GM03348 (cell line): ENCODE measurements at places on chromosomes 6 and 20.

- no peak for DNase-seq
Observed at GRCh38 chr20:4244700-4245485, 229.5 kb upstream of the RNF24 start.

- DNase-seq = no peak
Observed at GRCh38 chr6:64497634-64498033, 862.0 kb downstream of the PHF3 start.

- peak; percentile 51 for DNase-seq
Observed at GRCh38 chr20:62142252-62143080, 728 bp downstream of the PSMA7 start.

- DNase-seq = peak; percentile 24
Observed at GRCh38 chr6:13044390-13044789, 283.9 kb downstream of the TBC1D7 start.

- DNase-seq = no peak
Observed at GRCh38 chr6:117771403-117771802, 96.1 kb downstream of the NUS1 start.

- peak; percentile 42 for DNase-seq
Observed at GRCh38 chr6:146544616-146545182, 1.1 kb downstream of the RAB32 start.

DNA sequence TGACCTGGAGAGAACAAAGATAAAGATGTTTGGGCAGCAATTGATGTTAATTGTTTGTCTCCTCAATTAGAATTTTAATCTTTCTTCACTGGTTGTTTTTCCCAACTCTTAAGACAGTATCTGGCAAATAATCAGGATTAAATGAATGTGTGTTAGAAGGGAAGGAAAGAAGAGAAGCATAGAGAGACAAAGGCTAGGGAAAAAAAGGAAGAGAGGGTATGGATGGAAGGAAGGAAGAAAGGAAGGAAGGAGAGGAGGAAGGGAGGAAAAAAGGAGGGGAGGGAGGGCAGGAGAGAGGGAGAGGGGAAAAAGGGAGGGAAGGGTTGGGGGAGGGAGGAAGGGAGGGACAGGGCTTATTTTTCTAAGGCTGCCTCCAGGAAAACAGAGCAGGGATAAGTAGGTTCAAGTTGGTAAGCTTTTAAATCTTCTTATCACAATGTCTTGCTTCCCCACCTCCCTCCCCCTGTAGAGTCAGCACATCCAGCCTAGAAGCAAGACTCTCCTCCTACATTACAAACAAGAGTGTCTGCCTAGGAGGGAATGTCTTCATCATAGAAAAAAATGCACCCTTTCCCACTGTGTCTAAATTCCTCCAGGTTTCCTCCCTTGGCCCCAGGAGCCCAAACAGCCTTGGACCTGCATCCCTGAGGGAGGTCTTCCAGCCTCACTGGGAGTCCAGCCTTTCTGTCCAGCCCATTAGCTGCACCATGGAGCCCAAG is 447.8 kb upstream of the JARID2 start:
- peak; percentile 14 for DNase-seq

DNA sequence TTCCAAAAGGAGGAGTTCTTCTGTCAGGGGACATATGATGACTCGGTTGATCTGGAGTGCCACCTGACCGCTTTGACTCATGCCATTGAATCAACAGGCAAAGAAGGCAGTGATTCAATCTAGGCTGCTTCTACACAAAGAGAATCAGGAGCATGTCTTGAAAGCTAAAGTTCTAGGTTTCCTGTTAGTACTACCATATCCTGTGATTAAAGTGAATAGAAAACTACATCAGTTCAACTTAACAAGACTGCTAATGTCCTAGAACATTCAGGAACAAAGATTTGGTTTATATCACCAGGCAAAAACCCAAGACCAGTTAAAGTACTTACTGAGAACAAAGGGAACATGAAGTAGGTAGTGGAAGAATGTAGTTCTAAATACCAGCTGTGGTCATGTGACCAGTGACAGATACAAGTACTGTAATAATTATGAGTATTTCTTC is 216.8 kb upstream of the SGK1 start:
- DNase-seq = peak; percentile 32

GRCh38 chr6:150153905-150154492 is 11.2 kb downstream of the PPP1R14C start:
- DNase-seq = no peak

DNA sequence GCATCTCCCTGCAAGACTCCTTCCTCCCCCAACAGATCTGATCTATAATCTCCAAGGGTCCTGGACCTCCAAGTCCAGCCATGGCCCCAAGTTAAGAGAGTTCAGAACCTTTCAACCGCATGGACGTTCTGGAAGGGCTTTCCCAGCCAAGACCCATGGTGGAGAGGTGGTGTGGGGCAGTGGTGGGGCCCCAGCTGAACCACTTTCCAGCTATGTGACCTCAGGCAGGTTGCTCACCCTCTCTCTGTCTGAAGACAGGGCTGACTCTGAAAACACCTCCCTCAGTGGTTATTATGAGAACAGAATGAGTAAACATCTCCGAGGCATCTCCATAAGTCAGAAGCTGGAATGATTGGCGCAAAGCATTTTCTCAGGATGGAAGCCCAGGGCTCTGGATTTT is 887 bp downstream of the CLPS start:
- DNase-seq = no peak

- DNase-seq = no peak
Observed at GRCh38 chr6:3961581-3962215, 112.5 kb downstream of the FAM50B start.
